Posterior vena cava (tissue), 2 donors: ENCODE measurements at places on chromosomes 16 and 17. TPM values are rescaled to one million over a fixed set of nuclear protein-coding genes. Genes with fewer than 3 reads are reported as not detected.
A peak's percentile ranks its signal among the peaks of the same experiment; 100 is the strongest.

The LGALS9 gene
- total RNA-seq = 56.9 TPM

The SLC13A2 gene
- total RNA-seq = not detected

The TGFB1I1 gene
- total RNA-seq = 239 TPM

The TBC1D3E gene
- total RNA-seq = not detected

The TBC1D3K gene
- total RNA-seq = not detected

The MAPT gene
- total RNA-seq = 4.4 TPM

The ALOXE3 gene
- not detected for total RNA-seq

The WNT9B gene
- total RNA-seq = 1.8 TPM

The OTOA gene
- total RNA-seq = 0.32 TPM

The SUZ12 gene
- 18.0 TPM for total RNA-seq

The FSCN2 gene
- total RNA-seq = 2.0 TPM

The CCL11 gene
- total RNA-seq = not detected

The OTOP2 gene
- not detected for total RNA-seq

The PIRT gene
- not detected for total RNA-seq

- no peak for DNase-seq
Measured at GRCh38 chr17:57349541-57350247, 93.4 kb downstream of the MSI2 start.

- DNase-seq = no peak
Measured at GRCh38 chr16:28823291-28823872, 583 bp downstream of the ATXN2L start.

GRCh38 chr16:54286366-54287130 lies at the start of gene IRX3:
IRX3 (minus strand) TSS chr16:54286787; CDS start chr16:54286050, 737 bp downstream.
- DNase-seq = peak; percentile 87

- peak; percentile 80 for DNase-seq
Measured at GRCh38 chr17:78493450-78493849, 83.7 kb downstream of the DNAH17 start.

GRCh38 chr16:66251476-66252160 lies 114.9 kb upstream of the CDH5 start:
- DNase-seq = peak; percentile 63

DNA sequence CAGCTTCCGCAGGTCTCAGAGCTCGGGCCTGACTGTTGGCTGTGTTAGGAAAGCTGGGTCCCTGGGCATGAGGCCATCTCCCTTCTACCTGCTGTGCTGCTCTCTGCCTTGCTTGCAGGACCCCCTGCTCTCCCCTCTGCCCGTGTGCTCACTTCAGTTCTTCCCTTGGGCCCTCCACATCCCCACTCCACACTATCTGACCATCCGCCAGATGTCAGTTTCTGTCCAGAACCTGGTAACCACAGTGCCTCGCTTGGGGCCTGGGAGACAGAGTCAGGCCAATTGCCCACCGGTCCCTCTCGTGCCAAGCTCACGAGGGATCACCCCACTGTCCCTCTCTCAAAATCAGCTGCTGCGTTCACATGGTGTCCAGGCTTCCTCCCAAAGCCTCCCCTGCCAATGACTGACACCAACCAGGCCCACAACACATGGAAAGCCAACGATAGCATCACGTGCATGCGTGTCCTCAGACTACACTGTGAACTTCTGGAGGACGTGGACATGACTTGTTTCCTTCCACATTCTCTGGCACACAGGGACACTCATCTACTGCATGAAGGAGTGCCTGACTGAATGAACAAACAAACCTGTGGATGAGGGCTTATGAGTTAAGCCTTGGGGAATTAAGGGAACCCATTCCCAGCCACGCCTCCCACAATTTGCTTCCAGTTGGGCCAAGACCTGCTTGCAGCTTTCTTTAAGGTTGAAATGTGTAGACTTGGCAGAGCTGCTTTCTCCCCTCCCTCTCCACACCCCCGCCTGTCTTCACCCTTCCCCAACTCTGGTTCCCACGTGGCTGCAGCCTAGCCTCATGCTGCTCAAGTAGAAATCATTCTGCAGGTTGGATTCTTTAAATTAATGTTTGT lies 72.5 kb upstream of the ZNF423 start:
- peak; percentile 59 for DNase-seq

DNA sequence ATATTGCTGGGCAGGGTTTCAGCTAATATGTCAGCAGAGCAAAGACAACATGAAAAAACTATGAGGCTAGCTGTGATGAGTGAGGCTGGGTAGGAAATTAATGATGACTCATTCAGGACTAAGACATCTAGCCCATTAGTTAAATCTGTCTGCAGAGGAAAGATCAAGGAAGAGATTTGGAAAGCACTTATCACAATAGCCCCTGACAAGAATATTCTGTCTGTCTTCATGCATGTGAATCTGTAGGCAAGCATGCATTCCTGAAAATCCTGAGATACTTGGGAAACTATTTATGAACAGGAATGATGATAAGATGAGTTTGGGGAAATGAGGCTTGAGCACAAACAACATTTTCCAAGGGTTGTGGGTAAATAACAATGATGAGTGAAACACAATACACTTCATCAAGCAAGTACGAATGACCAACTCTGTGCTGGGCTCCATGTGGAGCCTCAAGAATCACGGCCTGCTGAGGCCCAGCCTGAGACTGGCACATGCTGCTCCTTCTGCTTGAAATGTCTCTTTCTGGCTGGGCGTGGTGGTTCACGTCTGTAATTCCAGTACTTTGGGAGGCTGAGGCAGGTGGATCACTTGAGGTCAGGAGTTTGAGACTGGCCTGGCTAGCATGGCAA lies 96.5 kb upstream of the ASIC2 start:
- DNase-seq = no peak

- DNase-seq = no peak
Measured at GRCh38 chr16:58815181-58815888, 81.2 kb upstream of the GOT2 start.

DNA sequence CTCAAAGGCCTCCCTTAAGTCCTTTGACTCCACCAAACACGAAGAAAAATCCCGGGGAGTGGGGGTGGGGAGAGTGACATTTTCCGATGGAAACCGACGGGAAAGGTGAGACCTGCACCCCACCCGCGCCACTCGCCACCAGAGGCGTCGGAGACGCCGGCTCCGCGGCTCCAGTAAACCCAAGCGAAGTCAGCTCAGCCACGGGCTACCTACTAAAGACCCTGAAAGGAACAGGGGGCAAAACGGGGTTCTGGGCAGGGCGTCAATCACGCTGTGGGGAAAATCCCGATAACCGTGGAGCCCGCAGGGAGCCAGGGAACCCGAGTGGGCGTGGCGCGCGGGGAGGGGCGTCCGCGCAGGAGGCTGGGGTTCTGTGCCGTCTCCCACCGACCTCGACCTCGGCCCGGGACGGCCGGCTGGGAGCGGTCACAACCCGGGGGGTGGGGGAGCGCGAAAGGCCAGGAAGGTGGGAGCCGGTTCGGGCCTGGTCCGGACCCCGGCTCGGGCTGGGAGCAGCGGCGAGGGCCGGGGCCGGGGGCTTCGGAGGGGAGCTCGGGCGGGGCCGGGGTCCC lies 565 bp downstream of the WDR45B start:
- peak; percentile 87 for DNase-seq

- DNase-seq = no peak
Measured at GRCh38 chr16:54938212-54939028, 7.8 kb downstream of the IRX5 start.

GRCh38 chr17:40312893-40313667 lies 4.1 kb downstream of the RARA start:
- no peak for DNase-seq

DNA sequence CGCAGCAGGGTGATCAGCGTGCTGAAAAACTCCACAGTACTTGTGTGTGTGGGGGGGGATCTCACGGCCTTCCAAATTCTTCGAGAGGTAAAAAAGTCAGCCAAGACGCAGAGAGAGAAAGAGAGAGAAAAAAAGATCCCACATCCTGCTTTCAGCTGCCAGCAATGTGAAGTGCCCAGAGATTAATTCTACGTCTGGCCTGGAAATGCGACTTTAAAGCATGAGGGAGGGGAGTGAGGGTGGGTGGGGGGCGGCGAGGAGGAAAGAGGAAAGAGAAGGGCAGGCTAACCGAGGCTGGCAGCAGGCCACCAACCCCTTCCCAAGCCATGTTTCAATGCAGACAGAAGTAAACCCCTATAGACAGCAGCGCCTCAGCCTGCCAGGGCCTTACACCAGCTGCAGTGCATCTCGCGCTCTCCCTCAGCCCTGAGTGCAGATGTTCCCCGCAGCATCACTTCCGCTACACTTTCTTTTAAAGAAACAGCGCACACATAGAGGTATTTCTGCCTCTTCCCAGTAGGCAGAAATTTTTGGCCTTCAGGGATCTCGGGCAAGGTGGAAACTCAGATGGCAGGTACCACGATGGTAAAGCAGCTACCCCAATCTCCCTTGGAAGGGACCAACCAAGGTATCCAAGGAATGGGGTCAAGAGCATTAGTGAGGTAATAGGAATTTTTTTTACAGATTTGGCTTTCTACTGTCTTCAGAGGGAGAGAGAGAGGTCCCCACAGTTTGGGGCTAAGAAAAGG lies 87.8 kb downstream of the SMG6 start:
- DNase-seq = peak; percentile 91

GRCh38 chr17:74201250-74201649 lies 2.2 kb upstream of the RPL38 start:
- no peak for DNase-seq

DNA sequence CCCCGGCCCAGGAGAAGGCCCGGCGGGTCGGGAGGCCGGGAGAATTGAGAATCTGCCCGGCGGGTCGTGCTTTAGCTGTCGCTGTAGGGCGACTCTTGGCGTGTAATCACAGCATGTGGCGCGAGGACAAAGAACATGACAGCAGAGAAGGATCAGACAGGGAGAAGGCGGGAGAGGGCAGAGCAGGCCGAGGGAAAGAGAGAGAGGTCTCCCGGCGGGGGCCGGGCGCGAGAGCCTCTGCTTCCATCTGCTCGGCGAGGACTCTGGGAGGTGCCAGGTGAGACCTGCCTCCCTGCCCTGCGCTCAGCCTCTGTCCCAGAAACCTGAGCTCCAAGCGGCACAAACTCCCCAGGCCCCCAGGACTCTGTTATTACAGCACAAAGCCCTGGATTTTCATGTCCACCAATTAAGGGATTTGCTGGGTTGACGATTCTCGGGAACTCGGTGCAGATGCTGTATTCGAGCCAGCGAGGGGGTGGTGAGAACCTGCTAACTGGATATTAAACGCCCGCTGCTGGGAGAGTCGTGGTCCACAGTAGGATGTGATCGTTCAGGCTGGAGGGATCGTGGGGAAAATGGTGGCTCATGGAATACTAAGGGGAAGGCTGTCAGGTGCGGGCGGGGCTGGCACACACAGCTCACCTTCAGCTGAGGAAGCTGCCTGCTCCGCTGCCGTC lies 172.0 kb upstream of the CIBAR2 start:
- no peak for DNase-seq

DNA sequence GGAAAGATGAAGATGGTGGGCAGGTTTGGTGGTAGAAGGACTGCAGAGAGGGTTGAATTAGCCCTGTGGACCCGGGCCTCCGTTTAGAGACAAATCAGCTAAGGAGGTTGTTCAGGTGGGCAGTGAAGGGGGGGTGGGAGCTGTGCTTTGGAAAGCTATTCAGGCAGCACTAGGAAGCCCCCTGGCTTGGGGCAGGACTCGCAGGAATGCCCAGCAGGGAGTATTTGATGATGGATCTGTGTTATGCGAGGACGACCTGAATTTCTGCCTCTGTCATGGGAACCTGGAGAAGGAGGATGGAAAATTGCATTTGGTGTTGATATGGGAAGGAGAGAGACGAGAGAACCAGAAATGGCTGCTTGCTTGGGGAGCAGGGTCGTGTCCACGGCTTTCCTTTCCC lies 3.5 kb downstream of the SPDYE4 start:
- no peak for DNase-seq

- DNase-seq = no peak
Measured at GRCh38 chr17:82064433-82065192, 991 bp downstream of the DUS1L start.

DNA sequence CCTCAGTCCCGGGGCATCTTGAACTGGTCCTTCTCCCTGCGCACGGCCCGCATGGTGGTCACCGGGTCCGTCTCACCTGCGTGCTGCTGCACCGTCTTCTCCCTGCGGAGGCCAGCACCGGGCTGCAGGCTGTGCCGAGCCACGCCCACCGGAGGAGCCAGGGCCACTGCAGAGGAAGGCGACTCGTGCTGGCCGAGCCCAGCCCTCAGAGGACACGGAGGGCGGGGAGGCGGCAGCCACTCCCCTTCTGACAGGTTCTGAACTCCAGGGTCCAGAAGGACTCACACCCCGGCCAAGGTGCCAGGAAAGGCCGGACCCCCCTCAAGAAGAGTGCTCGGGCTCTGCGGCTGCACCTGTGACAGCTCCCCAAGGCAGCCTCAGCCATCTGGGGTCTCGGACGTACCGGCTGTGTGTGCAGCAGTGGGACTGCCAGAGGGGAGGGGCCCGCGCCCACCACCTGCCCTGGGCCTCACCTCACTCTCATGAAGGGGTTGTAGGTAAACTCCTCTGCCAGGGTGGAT lies 15.8 kb upstream of the IGFALS start:
- no peak for DNase-seq

DNA sequence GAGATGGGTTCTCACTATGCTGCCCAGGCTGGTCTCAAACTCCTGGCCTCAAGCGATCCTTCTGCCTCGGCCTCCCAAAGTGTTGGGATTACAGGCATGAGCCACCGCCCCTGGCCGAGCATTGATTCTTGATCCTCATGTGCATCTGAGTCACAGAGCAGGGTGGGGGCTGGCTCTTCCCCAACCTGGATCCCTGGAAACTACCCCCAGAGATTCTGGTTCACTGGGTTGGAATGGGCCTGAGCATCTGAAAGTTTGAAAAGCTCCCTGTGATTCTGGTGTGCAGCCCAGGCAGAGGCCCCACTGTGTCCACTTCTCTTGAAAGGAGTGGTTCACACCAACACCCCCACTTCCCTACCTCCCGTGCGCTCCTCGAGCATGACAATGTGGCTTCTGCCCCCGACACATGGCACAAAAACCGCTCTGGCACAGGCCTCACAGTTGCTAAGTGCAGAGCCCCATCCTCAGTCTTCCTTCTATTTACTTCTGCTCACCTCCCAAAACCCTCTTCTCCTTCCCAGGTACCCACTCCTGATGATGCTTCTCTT lies 4.6 kb downstream of the QPRT start:
- no peak for DNase-seq

DNA sequence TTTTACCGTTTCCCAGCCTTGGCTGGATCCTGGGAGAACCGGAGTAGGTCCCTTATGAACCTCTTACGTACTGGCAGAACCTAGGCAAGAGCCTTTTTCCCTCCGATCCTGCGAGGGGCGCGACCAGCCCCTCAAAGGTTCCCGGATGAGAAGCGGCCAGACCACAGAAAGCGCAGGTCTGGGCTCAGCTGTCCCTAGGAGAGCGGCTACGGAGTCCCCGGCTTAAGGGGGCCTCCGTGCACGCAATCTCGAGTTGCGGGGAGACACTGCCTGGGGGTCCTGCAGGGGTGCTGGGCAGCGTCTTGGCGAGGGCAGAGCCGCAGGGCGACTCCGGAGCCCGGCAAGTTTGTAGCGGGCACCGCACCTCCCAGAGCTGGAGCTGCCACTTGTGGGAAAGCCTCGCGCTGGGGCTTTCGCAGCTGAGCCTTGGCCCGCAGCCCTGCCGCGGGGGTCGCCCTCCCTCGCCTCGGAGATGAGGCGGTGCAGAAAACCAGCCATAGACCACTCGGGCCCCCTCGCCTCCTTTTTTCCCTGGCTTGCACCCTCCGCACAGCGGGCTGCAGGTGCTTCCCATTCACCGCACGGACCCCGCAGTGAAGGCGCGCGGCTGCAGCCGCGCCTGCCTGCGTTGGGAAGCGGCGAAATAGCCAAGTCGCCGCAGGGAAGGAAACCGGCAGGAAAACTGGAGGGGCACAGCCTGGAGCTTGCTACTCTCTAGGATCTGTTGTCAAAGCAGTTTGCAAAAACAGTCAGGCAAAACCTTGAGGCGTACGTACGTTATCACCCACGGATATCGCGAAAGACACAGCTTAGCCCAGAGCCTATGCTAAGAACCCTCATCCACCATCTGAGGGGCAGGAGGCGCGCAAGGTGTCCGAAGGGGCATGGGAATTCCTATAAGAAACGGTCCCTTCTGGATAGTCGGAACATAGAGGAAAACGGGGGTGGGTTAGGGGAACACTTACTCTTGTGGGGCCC lies 834 bp downstream of the CDH8 start:
- DNase-seq = no peak
